Ammon's horn (tissue), 1 donor: ENCODE measurements at places on chromosomes 3 and 15.

DNA sequence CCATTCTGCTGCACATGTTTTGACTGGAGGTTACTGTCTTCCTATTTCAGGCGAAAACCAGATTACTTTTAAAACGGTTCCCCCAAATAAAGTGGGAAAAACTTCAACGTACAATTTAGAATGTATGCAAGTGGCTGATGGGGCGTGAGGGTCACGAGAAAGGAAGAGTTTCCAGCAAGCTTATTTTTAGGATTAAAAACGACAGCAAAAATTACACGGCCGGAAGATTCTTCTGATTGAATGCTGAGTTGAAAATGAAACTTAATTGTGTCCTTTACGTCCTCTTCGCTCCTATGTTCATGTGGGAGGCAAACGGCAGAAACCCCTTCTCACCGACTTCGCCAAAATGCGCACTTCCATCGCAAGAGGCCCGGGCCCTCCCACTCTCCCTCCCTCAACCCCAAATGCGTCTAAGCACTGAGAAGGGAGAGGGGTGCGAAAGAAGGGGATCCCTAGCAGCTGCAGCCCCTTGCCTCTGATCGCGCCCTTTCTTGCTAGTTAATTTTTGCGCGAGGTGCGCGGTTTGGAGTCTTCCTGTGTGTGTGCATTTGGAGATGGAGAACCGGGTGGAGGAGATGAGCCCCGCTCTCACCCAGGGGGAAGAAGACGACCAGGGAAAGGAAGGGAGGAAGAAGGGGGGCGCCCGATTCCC lies 656 bp downstream of the CD47 start:
- DNase-seq = peak; percentile 54

DNA sequence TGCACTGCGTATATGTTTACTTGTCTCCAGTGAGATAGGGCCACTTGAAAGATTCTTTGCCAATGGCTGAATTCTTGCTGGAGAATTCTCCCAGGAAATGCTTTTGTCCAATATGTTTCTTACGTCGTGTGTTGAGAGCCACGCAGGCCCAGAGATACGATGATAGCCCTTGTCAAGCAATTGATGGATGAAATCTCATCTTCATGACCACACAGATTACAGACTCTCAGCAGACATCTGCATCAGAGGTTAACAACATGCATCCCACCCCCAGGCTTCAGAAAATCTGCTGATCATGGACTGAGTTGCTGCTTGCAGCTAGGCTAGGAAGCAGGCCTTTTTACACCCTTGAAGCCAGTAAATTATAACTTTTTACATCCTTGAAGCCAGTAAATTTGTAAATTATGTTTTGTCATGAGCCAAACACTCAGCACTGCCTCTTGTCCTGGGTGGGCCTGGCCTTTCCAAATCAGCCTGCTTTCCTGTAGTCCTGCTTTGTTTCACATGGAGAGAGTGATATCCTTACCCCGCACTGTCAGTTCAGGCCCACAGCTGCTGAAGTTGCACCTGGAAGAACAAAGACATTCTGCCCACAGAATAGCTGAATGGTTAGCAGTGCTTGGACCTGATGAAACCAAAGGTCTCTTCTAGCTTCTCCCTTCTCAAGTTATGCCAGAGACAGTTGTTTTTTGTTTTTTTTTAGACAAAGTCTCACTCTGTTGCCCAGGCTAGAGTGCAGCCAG lies 84.4 kb downstream of the GPR156 start:
- DNase-seq = no peak

DNA sequence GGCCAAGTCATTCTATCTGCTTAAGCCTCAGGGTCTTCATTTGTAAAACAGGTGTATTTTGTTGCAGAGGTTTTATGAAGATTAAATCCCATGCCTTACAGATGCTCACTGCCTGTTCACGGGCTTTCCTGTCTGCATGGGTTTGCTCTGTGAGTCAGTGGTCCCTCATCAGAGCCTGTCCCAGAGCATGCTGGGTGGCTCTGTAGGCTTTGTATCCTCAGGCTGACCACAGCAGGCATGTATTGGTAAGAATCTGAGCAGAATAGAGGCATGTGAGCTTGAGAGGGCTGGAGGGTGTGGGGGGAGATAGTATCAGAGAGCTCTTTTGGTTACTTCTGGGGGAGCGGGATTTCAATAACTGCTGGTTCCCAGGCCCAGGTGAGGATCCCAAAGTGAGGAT lies 45.4 kb upstream of the PLXNA1 start:
- DNase-seq = no peak

DNA sequence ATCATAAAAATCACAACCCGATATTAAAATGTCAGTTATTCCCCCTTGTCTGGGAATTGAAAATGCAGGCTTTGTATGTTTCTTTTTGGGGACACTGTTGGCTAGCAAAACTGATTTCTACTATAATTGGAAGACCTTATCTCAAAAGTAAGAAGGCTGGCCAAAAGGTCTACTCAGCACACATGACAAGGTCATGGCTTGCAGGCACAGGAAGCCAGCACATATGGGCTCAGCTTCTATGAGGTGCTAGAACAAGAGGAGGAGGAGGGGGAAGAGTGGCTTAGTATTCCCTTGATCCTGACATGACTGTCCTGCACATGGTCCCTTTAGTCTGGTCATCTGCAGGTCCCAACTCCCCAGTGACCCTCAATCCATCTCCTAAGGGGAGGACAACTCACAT lies 681.2 kb downstream of the SQOR start:
- DNase-seq = no peak

DNA sequence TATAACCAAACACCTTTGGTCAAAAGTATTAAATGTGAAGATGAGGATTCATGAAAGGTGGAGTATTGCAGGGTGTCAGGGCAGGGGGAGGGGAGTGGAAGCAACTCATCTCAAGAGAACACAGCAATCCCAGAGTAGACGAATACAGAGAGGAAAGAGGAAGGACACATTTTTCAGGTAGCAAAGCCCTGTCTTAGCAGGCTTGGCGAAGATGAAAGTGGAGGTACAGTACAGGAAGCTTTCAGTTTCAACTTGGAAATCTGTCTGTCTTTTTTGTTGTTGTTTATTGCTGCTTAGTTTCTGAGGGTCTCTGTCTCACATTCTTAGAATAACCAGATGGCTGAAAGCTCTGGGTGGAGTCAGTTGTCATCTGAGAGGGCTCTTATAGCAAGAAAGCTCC lies 80.8 kb upstream of the GPR149 start:
- no peak for DNase-seq

- DNase-seq = no peak
These were observed 636 bp upstream of the SNRPA1 start for GRCh38 chr15:101295607-101296161.

DNA sequence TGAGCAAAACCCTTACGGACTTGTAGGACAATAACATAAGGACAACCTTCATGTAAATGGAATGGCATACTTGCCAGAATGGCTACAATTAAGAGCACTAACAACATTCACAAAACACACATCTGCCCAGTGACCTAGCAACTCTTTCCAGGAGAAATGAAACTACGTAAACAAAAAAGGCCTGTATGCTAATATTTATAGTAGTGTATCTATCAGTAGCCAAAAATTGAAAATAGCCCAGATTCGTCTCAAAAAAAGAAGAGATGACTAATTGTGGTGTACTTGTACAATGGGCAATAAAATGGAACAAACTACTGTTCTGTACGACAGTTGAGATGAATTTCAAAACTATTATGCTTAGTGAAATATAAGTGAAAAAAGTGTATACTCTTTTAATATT lies 38.4 kb downstream of the CMC1 start:
- no peak for DNase-seq

- no peak for DNase-seq
These were observed 267.3 kb downstream of the LPP start for GRCh38 chr3:188421151-188421821.

GRCh38 chr3:21798356-21799088 lies 47.5 kb upstream of the ZNF385D start:
- DNase-seq = no peak

- DNase-seq = no peak
These were observed 332.7 kb upstream of the ADAMTS9 start for GRCh38 chr3:65020281-65021160.

DNA sequence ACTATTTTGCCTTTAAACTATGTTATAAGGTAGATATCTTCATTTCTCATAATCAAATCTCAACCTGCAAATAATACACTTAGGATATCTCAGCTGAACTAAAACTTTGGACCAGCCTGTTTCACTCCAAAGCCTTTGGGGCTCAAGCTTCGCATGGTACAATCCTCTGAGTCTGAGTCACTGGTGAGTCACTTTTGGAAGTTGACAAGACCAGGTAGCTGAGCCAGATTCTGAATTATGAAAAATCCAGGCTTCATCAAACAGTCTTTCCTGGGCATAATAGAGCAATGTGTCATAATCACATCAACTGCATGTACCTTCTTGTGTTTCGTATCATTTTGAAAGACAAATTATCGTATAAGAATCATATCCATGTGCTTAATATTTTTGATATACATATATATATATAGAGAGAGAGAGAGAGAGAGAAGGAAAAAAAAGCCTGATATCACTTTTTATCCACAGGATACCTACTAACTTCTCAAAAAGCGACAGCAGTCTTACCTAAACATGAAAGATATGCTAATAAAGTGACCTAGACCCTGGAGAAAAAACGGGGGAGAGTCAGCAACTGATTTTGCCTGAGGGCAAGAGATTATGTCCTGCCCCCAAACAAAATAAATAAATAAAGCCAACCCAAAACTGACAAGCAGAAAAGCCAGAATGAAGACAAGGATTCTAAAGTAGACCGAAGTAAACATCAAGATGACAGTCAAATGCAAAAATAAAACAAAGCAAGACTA lies 263.9 kb upstream of the TGFBR2 start:
- no peak for DNase-seq

- no peak for DNase-seq
These were observed 18.8 kb downstream of the BCL2L10 start for GRCh38 chr15:52093539-52094510.

DNA sequence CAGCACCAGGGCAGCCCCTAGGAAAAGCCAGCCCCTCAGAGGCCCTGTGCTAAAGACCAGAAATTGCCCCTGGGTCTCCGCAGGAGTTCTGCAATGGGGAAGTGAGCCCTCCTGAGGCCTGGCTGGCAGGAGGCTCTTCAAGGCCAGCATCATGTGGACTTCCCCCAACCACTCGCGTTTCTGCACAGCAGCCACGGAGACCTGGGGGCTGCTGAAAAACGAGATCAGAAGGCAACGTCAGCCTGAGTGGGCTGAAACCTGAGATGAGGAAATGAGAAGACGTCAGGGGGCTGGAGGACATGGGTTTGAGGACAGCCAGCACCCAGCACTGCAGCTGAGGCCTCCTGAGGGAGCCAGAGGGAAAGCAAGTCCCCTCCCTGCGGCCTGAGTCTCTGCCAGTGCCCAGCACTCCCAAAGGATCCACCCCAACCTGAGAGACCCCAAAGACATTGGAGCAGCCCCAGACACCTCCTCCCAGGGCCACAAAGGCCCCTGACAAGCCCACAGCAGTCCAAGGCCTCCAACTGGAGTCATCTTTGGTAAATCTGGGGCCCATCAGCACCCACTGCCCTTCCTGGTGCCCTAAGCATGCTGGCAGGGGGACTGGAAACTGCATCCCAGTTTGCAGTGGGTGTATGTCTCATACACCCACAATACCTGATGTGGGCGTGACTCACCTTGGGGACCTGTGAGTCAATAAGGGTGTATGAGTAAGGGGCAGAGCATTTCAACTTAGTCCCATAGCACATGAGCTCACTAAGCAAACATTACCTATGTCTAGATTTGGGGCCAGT lies 29.2 kb upstream of the CYP11A1 start:
- DNase-seq = peak; percentile 61
